ENCODE measurements at places on chromosomes 1 and 21.

- H3K36me3 ChIP-seq: no peaks in the 10 kb centered on the region
- no peaks in the 10 kb centered on the region for H3K27me3 ChIP-seq
- H3K27ac ChIP-seq: no peak overlapping the region
- H3K4me1 ChIP-seq: no peaks in the 10 kb centered on the region
- no peak for DNase-seq
Measured at GRCh38 chr1:90488451-90488850, 228.7 kb downstream of the BARHL2 start.

DNA sequence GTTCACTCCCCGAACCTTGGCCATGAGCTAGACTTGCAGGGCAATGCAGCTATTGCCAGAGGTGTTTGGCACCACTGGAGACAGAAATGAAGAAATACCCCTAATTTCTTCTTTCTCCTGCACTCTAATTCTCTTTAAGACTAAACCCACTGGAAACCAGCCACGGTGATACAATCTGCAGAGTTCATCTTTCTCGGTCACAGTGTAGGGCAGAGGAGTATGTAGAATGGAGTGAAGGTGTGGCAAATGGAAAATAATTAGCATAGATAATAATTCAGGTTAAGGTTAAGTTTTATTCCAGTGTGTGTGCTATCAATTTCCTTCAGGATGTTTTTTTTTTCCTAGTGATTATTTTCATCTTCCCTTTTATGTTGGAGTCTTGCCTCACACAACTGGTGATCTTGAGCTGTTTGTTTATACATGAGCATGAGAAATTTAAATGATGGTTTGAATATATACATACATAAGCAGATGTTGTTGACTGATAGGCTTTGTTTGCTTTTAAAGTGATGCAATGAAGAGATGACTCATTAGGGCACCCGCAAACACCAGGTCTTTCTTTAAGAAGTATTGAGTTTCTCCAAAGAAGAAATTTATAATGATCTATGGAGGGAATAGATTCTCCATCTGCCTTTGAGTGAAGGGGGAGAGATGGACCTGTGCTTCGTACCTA lies 81.9 kb downstream of the SPATA17 start:
- H3K4me1 ChIP-seq: no peaks in the 10 kb centered on the region
- no peak for DNase-seq
- peaks cover 2% of the 10 kb centered on the region for H3K27me3 ChIP-seq
- H3K4me3 ChIP-seq: no peak overlapping the region
- no peak overlapping the region for H3K27ac ChIP-seq
- H3K36me3 ChIP-seq: no peaks in the 10 kb centered on the region

- peaks cover 11% of the 10 kb centered on the region for H3K4me1 ChIP-seq
- H3K4me3 ChIP-seq: no peak overlapping the region
- DNase-seq: no peak
- H3K27me3 ChIP-seq: peaks cover 4% of the 10 kb centered on the region
Measured at GRCh38 chr1:8122477-8123407, 96.6 kb upstream of the ERRFI1 start.

- H3K27ac ChIP-seq: no peak overlapping the region
- H3K27me3 ChIP-seq: no peaks in the 10 kb centered on the region
- no peaks in the 10 kb centered on the region for H3K4me1 ChIP-seq
- H3K4me3 ChIP-seq: no peak overlapping the region
- no peaks in the 10 kb centered on the region for H3K36me3 ChIP-seq
- DNase-seq: no peak
Measured at GRCh38 chr1:176843352-176844297, 320.9 kb downstream of the ASTN1 start.

DNA sequence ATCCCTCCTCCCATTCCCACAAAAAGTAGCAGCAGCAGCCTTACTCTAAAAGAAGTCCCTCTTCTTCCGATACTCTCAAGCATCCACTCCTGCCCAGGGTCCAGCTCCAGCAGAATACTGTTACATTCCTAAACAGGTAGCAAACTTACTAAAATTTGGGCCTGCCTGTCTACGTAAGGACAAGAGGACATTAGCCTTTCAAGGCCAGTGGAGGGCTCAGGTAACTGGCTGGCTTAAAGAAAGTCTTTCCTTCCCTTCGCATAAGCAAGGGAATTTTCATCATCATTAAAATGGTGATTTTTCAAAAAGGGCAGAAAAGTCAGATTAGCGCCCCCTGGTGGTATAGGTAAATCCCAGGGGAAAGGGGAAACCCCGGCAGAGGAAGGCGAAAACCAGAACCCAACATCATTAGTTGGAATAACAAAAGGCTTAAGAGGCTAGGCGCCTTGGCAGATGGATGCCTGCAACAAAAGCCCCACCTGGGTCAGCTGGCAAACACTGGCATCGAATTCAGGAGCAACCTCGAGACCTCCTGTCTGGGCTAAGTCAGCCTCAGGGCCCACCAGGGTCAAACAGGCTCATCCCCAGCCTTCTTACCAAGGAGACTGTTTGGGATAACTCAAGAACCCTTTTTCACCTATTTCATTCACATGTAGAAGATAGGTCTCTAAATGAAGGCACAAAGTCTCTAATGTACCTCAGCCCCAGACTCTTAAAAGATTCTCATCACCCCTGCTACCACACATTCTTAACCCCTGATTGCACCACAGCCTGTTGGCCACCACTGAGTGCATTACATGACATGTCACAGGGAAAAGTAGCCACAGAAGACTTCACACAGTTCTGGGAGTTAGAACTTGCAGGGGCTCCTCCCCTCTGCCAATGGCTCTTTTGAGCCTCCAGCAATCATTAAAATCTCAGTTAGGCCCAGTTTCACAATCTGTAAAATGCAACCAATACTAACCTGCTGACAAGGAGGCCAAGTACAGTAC lies 36.7 kb downstream of the ERI3 start:
- H3K4me3 ChIP-seq: no peak overlapping the region
- DNase-seq: peak; percentile 34
- no peak overlapping the region for H3K27ac ChIP-seq

- no peak for DNase-seq
- H3K36me3 ChIP-seq: peaks cover 4% of the 10 kb centered on the region
- peaks cover 55% of the 10 kb centered on the region for H3K27me3 ChIP-seq
Measured at GRCh38 chr1:226443439-226443838, 35.5 kb upstream of the PARP1 start.

- no peaks in the 10 kb centered on the region for H3K4me1 ChIP-seq
- H3K4me3 ChIP-seq: no peak overlapping the region
Measured at GRCh38 chr1:213296558-213296957, 245.5 kb downstream of the RPS6KC1 start.

DNA sequence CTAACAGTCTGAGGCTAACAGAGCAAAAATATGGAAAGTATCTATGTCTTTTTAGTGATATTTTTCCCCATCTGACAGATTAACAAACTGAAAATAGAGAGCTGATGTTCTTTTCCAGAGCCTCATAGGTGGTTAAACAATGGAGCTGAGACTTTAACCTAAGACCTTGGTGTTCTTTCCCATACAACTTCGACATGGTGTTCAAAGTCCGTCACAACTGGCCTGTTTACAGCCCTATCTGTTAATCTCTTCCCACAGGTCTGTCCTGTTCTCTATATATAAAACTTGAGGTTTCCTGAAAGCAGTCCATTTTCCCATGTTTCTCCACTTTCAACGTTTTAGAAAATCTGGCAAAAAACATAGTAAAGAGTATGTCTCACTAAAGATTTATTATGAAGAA lies 395.7 kb downstream of the BRINP2 start:
- no peaks in the 10 kb centered on the region for H3K27me3 ChIP-seq
- no peak overlapping the region for H3K4me3 ChIP-seq
- no peak for DNase-seq
- H3K27ac ChIP-seq: no peak overlapping the region
- H3K4me1 ChIP-seq: no peaks in the 10 kb centered on the region

GRCh38 chr1:11453742-11454491 lies 25.0 kb upstream of the DISP3 start:
- no peak overlapping the region for H3K4me3 ChIP-seq
- no peak for DNase-seq
- H3K27me3 ChIP-seq: peaks cover 6% of the 10 kb centered on the region
- H3K36me3 ChIP-seq: no peaks in the 10 kb centered on the region

DNA sequence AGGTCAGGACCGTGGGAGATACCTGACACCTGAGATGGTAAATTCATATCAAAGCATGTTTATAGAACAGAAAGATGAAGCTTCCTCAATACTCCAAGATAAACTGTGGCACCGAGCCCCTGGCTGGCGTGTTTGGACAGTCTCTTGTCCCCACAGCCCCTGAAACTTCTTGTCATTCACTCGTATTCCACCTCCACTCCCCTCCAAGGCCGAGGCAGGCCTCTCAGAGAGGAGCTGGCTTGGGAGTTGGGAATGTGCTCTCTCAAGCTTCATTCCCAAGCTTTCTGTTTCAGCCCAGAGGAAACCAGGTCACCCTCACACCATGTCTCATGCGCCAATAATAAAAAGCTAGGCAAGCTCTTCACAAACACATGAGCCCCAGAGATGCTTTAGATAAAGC lies 86.1 kb downstream of the NPHP4 start:
- peaks cover 8% of the 10 kb centered on the region for H3K4me1 ChIP-seq
- no peaks in the 10 kb centered on the region for H3K27me3 ChIP-seq
- no peak for DNase-seq
- no peak overlapping the region for H3K4me3 ChIP-seq
- H3K36me3 ChIP-seq: no peaks in the 10 kb centered on the region

GRCh38 chr1:192350356-192350755 lies 33.6 kb downstream of the RGS21 start:
- DNase-seq: no peak
- H3K4me1 ChIP-seq: no peaks in the 10 kb centered on the region
- H3K27me3 ChIP-seq: no peaks in the 10 kb centered on the region
- no peak overlapping the region for H3K4me3 ChIP-seq
- H3K27ac ChIP-seq: no peak overlapping the region

DNA sequence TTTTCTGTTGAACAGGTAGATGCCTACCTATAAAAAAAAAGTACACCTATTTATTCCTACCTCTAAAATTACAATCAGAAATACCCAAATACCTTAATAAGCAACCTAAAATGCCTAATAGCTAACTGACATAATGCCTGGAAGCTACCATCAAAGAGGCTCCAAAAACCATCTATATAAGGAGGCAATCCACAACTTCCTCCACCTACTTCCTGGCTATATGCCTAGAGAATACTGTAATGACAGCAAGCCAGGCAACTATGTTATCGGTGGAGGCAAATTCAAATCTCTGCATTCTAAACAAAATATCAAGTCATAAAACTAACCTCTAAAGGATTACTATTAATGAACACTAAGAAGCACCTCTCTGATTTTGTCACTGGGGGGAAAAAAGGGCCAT lies 10.1 kb downstream of the ZNF644 start:
- no peak for DNase-seq
- no peak overlapping the region for H3K27ac ChIP-seq
- H3K27me3 ChIP-seq: no peaks in the 10 kb centered on the region
- no peak overlapping the region for H3K4me3 ChIP-seq

GRCh38 chr1:30675761-30676160 lies 47.6 kb downstream of the MATN1 start:
- H3K4me3 ChIP-seq: no peak overlapping the region
- no peaks in the 10 kb centered on the region for H3K4me1 ChIP-seq
- no peak overlapping the region for H3K27ac ChIP-seq

GRCh38 chr1:202135221-202135721 lies 9.3 kb downstream of the ARL8A start:
- no peak overlapping the region for H3K4me3 ChIP-seq
- peak; percentile 24 for DNase-seq
- H3K4me1 ChIP-seq: no peaks in the 10 kb centered on the region
- H3K36me3 ChIP-seq: peaks cover 10% of the 10 kb centered on the region
- H3K27ac ChIP-seq: no peak overlapping the region

DNA sequence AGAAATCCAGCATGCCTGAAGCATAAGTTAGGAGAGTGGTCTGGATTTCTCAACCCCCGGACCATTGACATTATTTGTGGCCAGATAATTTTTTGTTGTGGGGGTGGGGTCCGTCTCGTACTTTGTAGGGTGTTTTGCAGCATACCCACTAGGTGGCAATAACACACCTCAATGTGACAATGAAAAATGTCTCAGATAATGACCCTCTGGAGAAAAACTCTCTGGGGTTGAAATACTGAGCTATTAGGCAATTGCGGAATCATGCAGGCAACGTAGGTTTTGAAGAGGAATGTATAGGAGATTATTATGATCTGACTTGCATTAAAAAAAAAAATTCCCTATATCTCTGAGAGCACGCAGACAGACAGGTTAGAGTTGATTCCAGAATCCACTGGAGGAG lies 25.3 kb upstream of the RRP15 start:
- H3K36me3 ChIP-seq: no peaks in the 10 kb centered on the region
- no peak overlapping the region for H3K27ac ChIP-seq
- H3K4me3 ChIP-seq: no peak overlapping the region
- peaks cover 8% of the 10 kb centered on the region for H3K27me3 ChIP-seq
- DNase-seq: no peak

DNA sequence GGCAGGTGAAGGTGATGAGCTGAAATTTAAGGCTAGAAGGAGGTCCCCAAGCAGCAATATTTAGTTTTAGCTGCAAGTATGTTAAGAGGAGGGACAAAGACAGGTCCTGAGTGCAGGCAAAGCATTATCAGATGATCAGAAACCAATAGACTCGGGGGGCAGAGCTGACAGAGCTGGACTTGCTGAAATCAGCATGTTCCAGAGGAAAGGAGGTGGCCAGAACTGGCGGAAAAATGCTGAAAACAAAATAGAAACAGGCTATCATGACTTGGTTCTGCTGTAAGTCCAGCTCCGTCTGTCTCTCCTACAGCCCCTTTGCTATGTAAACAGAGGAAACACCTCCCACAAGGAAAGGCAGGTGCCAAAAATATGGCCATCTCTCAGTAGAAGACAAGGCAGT lies at the start of gene CD5L:
Gene CD5L, minus strand, starts transcription at position 101 of the 400 bp plus-strand sequence. CDS start 107 bp downstream, outside the sequence.
- no peaks in the 10 kb centered on the region for H3K27me3 ChIP-seq
- H3K4me3 ChIP-seq: no peak within 1 kb of the TSS
- no peak within 1 kb of the TSS for H3K27ac ChIP-seq
- H3K36me3 ChIP-seq: no peaks in the 10 kb centered on the region
- no peak for DNase-seq

- no peaks in the 10 kb centered on the region for H3K36me3 ChIP-seq
- no peak for DNase-seq
- no peaks in the 10 kb centered on the region for H3K4me1 ChIP-seq
- no peak overlapping the region for H3K27ac ChIP-seq
- peaks cover 7% of the 10 kb centered on the region for H3K27me3 ChIP-seq
- H3K4me3 ChIP-seq: no peak overlapping the region
Measured at GRCh38 chr1:5525597-5526384, 466.4 kb downstream of the NPHP4 start.

DNA sequence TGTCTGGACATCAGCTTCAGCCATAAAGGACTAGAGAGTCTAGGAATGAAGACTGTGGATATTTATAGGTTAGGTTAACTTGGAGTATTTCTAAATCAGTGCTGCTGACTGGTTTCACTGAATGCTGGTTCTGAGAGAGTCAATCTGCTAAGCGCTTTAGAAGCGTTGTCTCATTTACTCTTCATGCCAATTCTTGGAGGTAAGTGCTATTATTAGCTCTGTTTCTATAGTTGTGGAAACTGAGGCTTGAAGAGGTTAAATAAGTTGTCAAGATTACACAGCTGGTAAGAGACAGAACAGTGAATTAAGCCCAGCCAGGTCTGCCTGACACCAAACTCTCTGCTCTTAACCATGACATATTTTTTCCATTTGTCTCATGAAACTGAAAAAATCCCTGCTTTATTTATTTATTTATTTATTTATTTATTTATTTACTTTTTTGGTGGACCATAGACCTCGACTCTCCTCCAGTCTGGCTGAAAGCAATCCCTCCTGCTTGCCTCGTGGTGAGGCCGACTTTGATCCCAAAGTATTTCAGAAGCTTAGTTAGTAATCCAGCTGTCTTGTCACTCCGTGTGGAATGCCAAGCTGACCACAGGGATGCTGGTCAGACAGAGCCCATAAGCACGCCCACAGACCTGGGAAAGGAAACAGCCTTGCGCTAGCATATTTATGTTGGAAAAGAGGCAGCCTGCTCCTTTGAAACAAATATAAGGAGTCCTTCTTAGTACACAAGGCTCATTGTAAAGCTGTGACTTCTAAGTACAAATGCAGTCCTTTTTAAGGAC lies 16.9 kb downstream of the NTMT2 start:
- H3K27me3 ChIP-seq: no peaks in the 10 kb centered on the region
- no peak overlapping the region for H3K27ac ChIP-seq
- H3K4me1 ChIP-seq: no peaks in the 10 kb centered on the region
- H3K4me3 ChIP-seq: no peak overlapping the region
- DNase-seq: no peak
- no peaks in the 10 kb centered on the region for H3K36me3 ChIP-seq
